ENCODE measurements at places on chromosomes 2 and 18. TPM values are rescaled to one million over a fixed set of nuclear protein-coding genes. Genes with fewer than 3 reads are reported as not detected.

DNA sequence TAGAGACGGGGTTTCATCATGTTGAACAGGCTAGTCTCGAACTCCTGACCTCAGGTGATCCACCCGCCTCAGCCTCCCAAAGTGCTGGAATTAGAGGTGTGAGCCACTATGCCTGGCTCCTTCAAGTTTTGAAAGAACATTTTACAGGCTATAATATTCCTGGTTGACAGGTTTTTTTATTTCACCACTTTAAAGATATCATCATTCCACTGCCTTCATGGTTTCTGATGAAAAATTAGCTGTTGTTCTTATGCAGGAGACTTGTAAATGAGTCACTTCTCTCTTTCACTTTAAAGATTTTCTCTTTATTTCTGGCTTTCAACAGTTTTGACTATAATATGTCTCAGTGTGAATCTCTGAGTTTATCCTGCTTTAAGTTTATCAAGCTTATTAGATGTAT lies 7.9 kb upstream of the ARPC2 start:
- H3K36me3 ChIP-seq = peaks cover 8% of the 10 kb centered on the region
- H3K27ac ChIP-seq = no peak overlapping the region
- H3K4me1 ChIP-seq = no peaks in the 10 kb centered on the region
- H3K27me3 ChIP-seq = peaks cover 13% of the 10 kb centered on the region

C2orf15 gene
- 2.3 TPM for total RNA-seq

CELF4 gene
- not detected for total RNA-seq

DNA sequence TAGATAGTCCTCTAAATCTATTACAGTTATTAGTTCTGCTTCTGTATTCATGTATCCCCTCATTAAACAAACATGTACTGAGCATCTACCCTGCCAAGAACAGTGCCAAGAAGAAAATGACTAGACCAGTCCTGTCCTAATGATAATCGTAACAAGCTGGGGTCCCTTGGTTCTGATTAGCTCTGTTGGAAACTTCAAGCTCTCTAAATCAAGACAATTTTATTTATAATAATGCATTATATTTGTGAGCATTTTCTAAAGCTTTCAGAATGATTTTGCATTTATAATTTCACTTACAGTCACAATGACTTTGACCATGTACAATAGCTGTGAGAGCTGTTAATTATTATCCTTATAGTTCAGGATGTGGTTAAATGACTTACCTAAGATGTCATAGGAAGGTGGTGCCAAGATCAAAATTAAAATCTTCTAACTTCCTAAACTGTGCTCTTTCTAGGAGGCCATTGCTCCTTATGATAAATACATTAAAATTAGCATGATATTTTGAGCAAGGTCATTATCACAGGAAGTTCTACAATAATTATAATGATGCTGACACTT lies 336.5 kb upstream of the SLC39A10 start:
- peaks cover 5% of the 10 kb centered on the region for H3K36me3 ChIP-seq
- no peak overlapping the region for H3K27ac ChIP-seq
- no peak overlapping the region for H3K4me3 ChIP-seq
- no peaks in the 10 kb centered on the region for H3K27me3 ChIP-seq

TPO gene
- total RNA-seq = not detected

DNA sequence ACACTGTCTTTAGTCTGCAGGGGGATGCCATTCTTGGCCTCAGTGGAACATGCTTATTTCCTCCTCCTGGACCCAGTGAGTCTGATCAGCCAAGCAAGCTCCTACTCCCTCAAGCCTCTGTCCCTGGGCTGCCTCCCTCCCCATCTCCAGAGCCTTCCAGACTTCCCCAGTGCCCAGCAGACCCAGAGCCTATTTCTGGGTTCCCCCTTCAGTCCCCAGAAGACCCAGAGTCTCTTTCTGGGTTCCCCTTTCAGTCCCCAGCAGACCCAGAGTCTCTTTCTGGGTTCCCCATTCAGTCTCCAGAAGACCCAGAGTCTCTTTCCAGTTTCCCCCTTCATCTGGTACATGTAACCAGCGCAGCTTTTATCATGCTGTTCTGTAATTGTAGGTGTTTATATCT lies 17.0 kb upstream of the PKDCC start:
- H3K36me3 ChIP-seq = no peaks in the 10 kb centered on the region
- H3K4me1 ChIP-seq = peaks cover 4% of the 10 kb centered on the region
- no peak for DNase-seq
- no peak overlapping the region for H3K4me3 ChIP-seq
- no peak overlapping the region for H3K27ac ChIP-seq
- peaks cover 16% of the 10 kb centered on the region for H3K27me3 ChIP-seq

GRCh38 chr18:47872426-47872825 lies 58.0 kb downstream of the SMAD2 start:
- DNase-seq = no peak
- no peak overlapping the region for H3K4me3 ChIP-seq
- no peak overlapping the region for H3K27ac ChIP-seq

DNA sequence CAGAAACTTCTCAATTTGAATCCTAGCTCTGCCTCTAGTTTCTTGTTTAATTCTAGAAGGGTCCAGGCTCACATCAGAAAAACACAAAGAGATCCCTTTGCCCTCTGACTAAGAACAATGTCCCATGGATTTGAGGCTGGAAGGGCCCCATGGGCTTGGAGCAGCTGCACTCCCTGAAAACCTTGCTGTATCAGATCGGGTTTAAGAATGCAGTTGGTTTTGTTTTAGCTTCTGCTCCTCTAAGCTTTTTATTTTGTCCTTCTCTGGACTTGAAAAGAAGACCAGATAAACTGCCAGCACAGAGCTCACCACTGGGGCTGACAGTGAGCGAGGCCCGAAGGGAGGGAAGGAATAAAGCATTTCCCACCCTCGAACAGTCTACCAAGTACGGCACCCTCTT lies 69.2 kb upstream of the WIPF1 start:
- peaks cover 18% of the 10 kb centered on the region for H3K36me3 ChIP-seq
- H3K4me1 ChIP-seq = peaks cover 23% of the 10 kb centered on the region
- H3K27ac ChIP-seq = no peak overlapping the region
- DNase-seq = no peak
- no peaks in the 10 kb centered on the region for H3K27me3 ChIP-seq

VWA3B gene
- total RNA-seq = not detected

SULT1C4 gene
- not detected for total RNA-seq

GRCh38 chr2:174282441-174282840 lies 34.1 kb upstream of the OLA1 start:
- DNase-seq = no peak
- peaks cover 30% of the 10 kb centered on the region for H3K27me3 ChIP-seq
- no peak overlapping the region for H3K27ac ChIP-seq
- no peak overlapping the region for H3K4me3 ChIP-seq
- no peaks in the 10 kb centered on the region for H3K36me3 ChIP-seq
- H3K4me1 ChIP-seq = no peaks in the 10 kb centered on the region

DNA sequence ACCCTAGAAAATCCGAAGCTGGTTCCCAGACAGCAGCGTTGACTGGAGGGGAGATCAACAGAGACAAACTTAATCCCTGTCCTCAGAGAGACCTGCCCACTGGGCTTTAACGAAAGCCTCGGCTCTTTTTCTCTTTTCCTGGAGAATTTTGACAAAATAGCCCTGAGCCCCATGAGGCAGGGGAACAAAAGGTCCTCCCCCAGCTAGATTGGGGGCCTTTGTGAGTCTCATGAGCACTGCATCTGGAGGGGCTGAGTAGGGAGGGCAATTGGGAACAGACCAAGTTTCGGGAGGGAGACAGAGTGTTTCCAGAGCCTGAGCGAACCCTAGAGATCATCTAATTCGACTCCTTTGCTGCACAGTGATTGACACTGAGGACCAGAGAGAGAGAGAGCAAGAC lies 123.9 kb upstream of the HAAO start:
- no peak overlapping the region for H3K4me3 ChIP-seq
- DNase-seq = no peak
- peaks cover 4% of the 10 kb centered on the region for H3K4me1 ChIP-seq
- no peaks in the 10 kb centered on the region for H3K36me3 ChIP-seq

GRCh38 chr2:85792783-85793441 lies 39.1 kb downstream of the ATOH8 start:
- DNase-seq = no peak
- no peaks in the 10 kb centered on the region for H3K36me3 ChIP-seq
- peaks cover 24% of the 10 kb centered on the region for H3K27me3 ChIP-seq

TFCP2L1 gene
- total RNA-seq = 0.06 TPM

DNA sequence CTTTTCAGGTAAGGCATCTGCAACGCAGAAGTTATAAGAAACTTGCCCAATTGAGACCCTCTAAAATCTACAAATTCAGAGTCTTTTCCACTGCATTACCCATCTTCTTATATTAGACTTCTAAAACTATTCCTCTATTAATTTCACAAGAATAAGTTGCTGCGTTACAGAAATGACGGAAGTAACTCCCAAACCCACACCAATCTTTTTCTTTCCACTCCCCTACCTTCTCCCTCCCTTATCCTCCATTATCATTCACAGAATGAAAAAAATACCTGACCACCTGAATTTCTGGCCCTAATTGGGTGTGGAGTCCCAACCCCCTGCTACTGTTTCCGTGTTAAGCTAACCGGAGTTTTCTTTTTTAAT lies 689 bp downstream of the RPRD1A start:
- peak overlapping the region; percentile 97 for H3K4me3 ChIP-seq
- peaks cover 14% of the 10 kb centered on the region for H3K4me1 ChIP-seq
- no peak for DNase-seq
- no peaks in the 10 kb centered on the region for H3K27me3 ChIP-seq
- peaks cover 18% of the 10 kb centered on the region for H3K36me3 ChIP-seq
- H3K27ac ChIP-seq = peak overlapping the region; percentile 96
